ENCODE measurements at places on chromosomes 1 and 21.

- no peak for DNase-seq
These were observed 100.5 kb downstream of the TEX35 start for GRCh38 chr1:178613271-178613945.

GRCh38 chr1:230141021-230141648 lies 74.1 kb downstream of the GALNT2 start:
- no peak for DNase-seq

- DNase-seq: no peak
These were observed 8.9 kb downstream of the BSND start for GRCh38 chr1:55007625-55008024.

- DNase-seq: no peak
These were observed 46.8 kb downstream of the KLHDC7A start for GRCh38 chr1:18527514-18527913.

- DNase-seq: peak; percentile 81
These were observed 7.3 kb downstream of the F11R start for GRCh38 chr1:161013488-161014230.

GRCh38 chr1:29798699-29799566 lies 562.6 kb downstream of the PTPRU start:
- no peak for DNase-seq

DNA sequence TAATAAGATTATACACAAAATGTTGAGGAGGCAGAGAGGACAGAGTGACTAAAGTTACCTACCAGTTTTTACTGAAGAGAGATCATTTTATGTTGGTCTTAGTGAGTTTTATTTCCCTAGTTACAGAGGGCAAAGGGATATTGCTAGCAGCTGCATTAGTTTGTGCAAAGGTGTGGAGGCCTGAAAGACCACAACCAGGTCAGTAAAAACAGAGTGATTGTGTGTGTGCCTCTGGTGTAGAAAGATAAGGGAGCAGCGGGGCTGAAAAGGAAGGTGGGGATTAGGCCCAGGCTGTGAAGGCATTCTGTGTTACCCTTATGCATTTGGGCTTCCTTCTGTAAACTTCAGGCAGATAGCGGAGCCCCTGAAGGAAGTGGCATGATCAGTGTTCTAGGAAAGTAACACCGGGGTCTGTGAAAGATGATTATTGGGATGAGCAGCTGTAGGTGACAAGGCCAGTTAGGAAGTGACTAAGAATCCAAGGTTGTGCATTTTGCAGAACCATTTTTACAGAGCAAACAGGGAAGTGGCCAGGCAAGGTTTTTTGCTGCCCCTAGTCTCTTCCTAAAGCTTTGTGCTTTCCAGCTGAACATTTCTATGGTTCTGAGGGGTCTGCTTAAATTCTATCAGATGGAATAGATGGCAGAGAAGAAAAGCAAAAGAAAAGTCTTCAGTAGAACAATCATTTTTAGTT lies 3.7 kb downstream of the GADD45A start:
- DNase-seq: no peak

DNA sequence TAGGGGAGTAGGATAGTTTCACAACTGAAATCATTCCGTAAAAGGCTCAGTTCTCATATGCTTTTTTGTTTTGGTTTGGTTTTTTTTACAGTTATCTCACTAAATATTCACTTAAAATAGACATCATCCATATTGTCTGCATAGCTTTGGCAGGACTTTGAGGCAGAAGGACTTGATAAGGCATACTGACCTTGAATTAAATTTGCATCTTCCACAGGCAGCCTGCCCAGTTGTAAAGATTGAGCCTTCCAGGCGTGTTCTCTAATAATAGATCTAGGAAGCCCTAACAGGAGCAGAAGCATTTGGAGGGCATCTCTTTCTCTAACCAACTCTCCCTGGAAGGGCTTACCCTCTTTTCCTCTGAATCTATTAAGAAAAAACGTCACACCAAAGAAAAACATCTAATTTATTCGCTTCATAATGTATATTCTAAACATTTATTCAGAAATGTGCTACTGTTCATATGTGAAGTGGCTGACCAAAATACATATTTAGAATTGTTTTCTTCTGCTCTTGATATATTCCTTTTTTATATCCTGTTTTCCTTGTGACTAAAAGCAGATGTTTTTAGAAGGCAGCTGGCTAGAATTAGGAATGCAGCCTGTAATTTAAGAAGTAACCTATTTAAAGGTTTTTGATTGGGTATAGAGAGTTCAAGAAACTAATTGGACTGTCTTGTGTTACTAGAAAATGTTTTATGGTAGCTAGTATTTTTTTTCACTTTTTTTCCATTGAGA lies 20.2 kb downstream of the DESI2 start:
- no peak for DNase-seq

DNA sequence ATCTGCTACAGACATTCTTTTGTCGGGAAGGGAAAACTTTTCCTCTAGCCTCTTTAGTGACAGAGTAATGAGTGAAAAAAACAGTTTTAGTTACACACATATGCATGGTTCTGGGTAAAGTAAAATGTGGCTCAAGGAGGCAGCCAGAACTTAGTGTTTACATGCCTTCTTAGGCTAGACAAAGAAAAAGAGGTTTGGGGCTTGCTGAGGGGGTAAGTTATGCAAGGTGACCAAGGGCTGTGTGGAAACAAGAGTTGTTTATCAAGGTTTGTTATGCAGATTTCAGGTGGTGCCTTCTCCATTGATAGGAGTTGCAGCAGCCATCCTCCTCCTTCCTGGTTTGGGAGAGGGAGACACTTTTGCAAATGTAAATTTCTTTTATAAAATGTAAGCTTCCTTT lies 66.5 kb upstream of the RAB3GAP2 start:
- no peak for DNase-seq

- no peak for DNase-seq
These were observed 165.4 kb upstream of the DPT start for GRCh38 chr1:168894397-168894903.

GRCh38 chr1:10917513-10918454 lies 94.7 kb upstream of the TARDBP start:
- no peak for DNase-seq

- no peak for DNase-seq
These were observed 65.0 kb downstream of the KIRREL1 start for GRCh38 chr1:158058237-158058985.

DNA sequence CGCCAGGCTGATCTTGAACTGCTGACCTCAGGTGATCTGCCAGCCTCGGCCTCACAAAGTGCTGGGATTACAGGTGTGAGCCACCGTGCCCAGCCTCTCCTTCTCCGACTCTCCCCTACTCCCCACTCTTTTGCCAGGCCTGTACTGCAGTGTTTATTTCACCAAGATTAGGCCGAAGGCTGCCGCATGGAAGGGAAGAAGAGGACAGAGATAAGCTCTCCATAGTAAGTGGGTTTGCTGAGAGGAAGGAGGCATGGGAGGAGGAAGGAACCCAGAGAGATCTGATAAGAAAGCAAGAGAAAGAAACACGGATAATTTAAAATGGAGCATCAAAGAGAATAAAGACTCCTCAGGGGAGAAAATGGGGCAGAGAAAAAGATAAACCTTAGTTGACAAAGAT lies 8.7 kb downstream of the PTCH2 start:
- no peak for DNase-seq

- DNase-seq: no peak
These were observed 29.3 kb upstream of the NLRP3 start for GRCh38 chr1:247386687-247387086.

- DNase-seq: peak; percentile 93
These were observed at the start of gene ZFP69B for GRCh38 chr1:40449684-40450494. Gene ZFP69B, plus strand, starts transcription at chr1:40450476. Its CDS starts 486 bp downstream, at chr1:40450962.

DNA sequence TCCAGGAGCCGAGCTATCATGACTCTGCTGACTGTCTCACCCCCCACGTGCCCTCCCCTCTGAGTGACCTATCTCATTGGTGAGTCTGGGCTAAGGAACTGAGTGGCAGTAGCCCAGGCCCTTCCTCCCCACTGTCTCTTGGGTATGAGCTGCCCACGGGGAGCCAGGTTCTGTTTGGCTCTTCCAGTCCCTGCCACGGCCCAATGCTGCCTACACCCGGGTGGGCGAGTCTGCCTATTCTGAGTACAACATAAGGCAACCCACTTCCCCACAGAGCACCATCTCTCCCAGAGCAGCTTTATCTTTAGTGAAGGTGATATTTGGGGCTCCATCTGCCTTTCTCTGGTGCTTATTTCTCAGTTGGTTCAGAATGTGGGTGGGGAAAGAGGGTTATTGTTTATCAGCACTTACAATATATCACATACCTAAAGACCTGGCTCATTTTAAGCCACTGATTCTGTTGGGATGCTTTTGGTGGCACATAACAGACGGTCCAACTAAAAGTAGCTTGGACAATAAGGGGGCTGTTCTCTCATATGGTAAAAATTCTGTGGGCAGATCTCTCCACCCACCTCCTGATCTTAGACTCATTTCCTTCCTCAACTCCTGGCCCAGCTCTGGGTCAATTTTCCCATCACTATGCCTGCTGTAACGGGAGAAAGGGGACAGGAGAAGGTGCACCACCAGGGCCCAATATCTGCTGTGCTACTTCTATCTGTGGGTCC lies 27.7 kb upstream of the VWA5B1 start:
- DNase-seq: no peak

GRCh38 chr1:27542463-27543273 lies 52.7 kb upstream of the WASF2 start:
- peak; percentile 50 for DNase-seq

- no peak for DNase-seq
These were observed 15.3 kb downstream of the DCAF8 start for GRCh38 chr1:160247053-160247452.

GRCh38 chr1:82110366-82111254 lies 309.9 kb downstream of the ADGRL2 start:
- DNase-seq: no peak

DNA sequence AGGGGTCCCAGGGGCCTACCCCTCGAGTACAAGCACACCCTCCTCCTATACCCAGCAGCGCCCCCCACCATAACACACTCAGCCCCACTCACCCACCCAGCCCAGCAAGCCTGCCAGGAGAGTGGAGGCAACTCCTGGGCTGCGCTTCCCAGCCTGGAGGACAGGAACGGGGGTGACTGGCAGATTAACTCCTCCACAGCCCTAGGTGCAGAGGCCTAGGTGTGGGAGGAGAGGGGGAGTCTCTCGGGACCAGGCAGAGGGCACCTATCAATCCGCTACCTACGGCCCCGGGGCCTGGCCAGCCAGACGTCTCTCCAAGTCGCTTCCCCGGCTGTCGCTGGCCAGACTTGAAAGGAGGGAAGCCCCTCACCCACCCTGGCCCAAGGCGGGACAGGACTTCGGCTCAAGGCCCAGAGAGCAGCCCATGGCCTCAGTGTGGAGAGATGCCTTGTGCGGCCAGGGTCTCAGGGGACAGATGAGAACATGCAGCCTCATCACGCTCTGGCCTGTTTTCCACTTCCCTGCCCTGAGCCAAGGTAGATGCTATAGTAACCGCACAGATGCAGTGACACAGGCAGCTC lies 24.9 kb downstream of the MATN1 start:
- DNase-seq: no peak

DNA sequence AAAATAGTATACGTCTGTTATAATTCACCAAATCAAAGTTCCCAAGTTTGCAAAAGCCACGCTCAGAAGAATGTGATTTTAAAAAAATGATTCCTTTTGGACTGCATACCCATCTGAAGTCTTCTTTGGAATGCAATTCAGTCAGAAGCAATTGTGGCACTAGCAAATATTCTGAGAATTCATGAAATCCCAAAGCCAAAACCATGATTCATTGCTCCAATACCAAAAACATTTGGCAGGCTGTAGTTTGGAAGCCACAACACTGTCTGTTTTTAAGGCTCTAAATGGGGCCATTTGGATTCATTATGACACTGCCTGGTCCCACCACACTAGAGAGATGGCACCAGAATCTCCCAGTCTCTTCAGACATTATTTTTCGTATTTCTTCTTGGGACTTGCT lies 21.8 kb upstream of the LRRC53 start:
- DNase-seq: no peak

GRCh38 chr1:221689138-221689537 lies 52.8 kb downstream of the DUSP10 start:
- no peak for DNase-seq

DNA sequence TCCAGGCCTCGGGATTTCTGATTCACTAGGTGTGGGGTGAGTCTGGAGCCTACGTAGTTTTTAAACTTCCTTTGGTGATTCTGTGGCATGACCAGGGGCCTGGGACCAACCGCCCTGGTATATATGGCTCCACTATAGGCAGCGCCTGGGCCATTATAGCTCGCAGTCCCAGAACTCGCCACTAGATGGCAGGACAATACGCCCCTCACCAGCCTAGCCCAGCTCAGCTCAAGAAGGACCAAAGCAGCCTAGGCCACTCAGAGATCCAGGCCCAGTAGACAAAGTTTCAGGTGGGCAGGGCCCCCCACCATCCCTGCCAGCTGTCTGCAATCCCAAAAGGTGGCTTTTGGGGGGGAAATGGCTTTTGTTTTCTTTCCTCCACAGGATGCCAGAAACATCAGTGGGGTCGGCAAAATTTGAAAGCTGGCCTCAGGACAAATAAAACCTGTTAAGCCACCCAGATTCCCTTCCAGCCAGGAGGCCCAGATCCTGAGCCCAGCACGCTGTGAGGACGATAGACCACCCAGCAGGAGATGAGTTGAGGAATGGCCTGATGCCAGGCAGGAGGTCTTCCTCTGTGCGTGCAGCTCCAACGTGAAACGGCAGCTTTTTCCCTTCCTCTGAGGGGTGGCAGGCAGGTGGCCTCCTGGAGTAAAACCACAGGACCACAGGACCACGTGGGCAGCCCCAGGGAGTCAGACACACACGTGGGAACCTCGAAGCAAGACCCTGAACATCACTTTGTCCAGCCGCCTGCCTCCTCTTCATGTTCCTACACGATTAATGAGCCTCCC lies 24.8 kb upstream of the TMEM51 start:
- peak; percentile 62 for DNase-seq

DNA sequence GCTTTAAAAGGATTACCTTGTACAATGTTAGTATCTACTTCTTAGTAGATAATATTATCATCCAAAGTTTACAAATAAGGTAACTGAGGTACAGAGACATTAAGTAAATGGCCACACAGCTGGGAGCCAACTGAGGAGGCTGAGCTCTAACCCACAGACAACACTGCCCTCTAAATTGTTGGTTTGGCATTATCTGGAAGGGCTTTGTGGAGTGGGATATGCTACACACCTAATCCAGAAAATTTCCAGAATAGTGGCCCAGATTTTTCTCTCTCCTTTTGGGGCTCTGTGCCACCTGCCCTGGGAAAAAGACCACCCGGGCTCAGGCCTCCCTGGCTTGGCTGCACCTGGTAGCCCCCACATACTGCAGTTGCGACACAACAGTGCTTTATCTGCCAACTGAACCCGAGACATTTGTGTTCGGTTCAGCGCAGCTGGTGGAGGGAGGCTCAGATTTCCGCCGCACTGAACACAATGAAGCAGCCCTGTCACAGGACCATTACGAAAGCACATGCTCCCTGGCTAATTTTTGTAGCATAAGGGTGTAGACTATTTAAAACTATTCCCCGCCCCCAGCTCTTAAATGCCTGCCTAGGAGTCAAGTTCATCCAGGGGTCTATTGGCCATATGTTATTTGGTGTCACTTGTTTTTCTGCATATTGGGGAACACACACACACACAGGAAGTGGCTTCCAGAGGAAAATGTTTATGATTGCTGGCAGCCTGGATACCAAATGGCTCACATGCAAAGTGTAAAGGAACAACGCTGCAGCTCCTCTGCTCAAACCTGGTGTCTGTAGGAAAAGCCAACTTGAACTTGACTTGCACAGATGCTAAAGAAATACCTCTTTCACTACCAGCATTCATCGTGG lies 92.3 kb upstream of the ESRRG start:
- no peak for DNase-seq

GRCh38 chr1:35340519-35340918 lies 72.0 kb downstream of the ZMYM4 start:
- DNase-seq: no peak

GRCh38 chr1:186183970-186184628 lies 191.0 kb downstream of the TPR start:
- no peak for DNase-seq

- no peak for DNase-seq
These were observed 12.3 kb upstream of the IFI44L start for GRCh38 chr1:78607944-78608343.

Data from T-helper 2 cell treated with Interferon-gamma antibody and Interleukin-4, amounts not matched to agents 5 μg/mL and 100 μg/mL, for 36 hours (primary cell).